ENCODE measurements at places on chromosomes 3 and 15.

DNA sequence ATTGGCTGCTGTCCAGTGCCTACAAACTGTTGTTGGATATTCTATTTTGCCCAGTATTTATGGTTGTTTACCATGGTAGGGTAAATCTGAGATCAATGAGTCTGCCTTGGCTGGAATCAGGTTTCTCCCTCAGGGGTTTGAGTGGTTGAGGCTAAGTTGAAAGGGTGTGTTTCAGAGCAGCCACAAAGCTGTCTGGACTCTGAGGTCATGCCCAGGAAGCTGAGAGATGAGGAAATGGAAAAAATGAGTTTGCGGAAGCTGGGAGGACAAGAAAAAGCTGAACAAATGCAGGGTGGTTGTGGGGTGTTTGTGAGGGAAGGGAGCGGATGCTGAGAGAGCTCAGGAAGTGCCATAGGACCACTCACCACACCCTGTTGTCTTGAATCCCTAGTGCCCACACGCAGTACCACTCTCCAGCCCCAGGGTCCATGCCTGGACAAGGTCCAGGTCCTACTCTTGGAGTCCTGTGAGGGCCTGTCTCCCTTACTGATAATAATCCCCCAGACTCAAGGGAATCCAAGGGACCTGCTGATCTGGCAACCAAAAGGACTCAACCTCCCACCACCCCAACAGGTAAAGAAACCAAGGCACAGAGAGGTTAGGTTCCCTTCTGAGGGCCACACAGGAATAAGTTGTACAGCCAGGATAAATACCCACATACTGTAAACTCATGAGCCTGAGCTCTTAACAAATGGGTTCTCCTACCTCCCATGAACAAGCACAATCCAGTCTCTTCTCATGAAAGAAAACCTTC, 81.6 kb downstream of the PPCDC start:
- no peak for DNase-seq

DNA sequence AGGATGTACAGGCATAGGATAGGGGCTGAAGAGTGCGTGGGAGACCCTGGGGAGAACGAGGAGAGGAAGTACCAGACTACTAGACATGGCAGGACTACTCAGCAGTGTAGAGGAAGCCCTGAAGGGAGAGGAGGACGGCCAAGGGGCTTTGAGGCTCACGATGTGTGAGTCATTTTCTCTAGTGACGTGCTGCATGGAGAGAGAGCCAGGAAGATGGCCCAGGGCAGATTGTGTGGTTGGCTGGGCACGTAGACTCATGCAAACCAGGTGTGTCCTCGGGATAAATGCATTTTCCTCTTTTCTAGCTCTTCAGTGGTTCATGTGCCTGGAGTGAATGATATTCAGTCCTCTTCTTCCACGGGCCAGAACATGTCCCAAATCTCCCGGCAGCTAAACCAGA, 115.0 kb upstream of the ABHD17C start:
- DNase-seq = no peak

DNA sequence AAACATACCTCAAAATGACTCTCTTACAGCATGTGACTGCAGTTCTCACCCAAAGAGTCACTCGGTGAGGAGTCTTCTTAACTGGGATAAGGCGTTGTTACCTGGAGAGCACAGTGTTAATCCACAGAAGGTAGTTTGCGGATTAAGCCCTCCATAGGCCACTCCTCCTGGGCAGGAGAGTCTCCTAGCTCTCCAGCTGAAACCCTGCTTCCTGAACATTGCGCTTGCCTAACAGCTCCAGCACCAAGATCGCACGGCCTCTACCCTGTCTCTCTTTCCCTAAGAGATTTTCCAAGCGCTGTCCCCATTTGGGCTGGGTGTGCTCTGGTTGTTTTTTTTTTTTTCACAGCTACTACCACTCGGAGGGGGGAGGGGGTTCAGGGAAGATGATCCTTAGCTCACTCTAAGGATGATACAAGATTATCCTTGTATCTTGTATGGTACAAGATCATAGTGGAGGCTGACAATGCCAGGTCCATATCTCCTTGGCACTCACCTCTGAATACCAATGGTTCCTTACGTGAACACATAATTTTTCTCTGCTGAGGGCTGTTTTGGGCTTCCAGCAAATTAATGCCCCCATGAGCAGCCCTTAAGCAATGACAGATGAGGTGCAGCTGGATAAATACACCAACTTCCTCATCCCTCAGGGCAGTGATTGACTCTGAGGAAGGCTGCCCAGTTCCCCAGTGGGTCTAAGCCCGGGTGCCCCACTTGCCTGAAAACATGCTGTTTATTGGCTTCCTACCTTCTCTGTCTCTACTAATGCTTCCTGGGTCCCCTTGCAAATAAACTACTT, 185.2 kb upstream of the TSC22D2 start:
- peak; percentile 54 for DNase-seq

DNA sequence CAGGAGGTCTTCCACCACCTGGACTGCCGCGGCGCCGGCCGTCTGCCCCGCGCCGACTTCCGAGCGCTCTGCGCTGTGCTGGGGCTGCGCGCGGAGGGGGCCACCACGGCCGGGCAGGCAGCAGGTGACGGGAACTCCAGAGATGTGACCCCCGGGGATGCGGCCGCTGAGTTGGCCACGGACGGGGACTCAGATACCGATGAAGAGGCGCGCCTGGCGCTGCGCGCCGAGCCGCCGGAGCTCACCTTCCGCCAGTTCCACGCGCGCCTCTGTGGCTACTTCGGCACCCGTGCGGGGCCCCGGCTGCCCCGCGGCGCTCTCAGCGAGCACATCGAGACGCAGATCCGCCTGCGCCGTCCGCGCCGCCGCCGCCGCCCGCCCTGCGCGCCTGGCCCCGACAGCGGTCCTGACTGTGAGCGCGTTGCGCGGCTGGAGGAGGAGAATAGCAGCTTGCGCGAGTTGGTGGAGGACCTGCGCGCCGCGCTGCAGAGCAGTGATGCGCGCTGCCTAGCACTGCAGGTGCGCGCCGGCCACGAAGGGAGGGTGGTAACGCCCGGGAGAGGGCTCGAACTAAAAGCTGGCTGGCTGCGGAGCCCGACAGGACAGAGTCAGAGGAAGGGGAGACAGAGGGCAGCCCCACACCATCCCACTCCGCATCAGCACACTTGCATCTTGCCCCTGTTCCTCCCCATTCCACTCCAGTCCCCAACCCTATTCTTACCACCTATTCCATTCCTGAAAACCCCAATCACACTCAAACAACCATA, 885 bp downstream of the EFCC1 start:
- no peak for DNase-seq

- DNase-seq = no peak
Measured at GRCh38 chr3:69079269-69080159, 651 bp downstream of the UBA3 start.

GRCh38 chr15:90560229-90560776, 30.6 kb downstream of the CRTC3 start:
- DNase-seq = no peak

- no peak for DNase-seq
Measured at GRCh38 chr15:73926219-73927002, at the start of gene LOXL1. LOXL1 (plus strand) TSS chr15:73926462; CDS start chr15:73926784, 322 bp downstream.

GRCh38 chr15:59367022-59367451, 5.6 kb downstream of the MYO1E start:
- DNase-seq = no peak

DNA sequence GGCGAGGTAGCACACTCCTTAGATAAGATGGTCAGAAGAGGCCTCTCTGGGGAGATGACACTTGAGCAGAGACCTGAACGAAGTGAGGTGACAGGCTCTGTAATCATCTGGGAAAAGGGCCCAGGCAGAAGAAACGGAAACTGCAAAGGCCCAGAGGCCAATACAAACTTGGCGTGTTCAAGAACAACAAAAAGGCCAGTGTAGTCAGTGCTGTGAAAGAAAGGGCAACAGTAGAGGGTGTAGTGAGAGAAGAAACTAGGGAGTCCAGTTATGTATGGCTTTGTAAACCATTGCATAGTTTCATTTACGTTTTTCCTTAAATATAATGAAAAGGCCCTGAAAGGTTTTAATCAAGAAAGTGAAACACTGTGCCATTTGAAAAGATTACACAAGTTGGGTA, 31.8 kb downstream of the PLD1 start:
- no peak for DNase-seq

GRCh38 chr15:65466901-65467300, 44.2 kb upstream of the IGDCC4 start:
- DNase-seq = no peak

GRCh38 chr3:119841808-119842471, 60.0 kb downstream of the NR1I2 start:
- DNase-seq = no peak

DNA sequence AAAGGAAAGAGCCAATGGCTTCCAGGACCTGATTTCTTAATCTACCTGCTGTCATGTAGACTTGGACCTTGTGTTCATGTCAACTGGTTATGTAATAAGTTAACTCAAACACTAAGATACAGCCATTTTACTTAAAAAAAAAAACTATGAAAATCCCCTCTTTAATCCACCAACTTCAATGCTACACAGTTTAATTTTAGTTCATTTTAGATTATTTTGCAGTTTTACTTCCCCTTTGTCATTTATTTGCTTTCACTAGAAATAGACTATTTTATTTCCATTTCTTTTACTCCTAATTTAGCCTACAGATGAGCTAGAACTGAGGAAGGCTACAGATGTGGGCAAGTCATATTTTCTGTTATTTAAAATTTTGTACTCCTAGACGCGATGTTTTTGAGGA, 10.7 kb upstream of the DNAJC13 start:
- no peak for DNase-seq

DNA sequence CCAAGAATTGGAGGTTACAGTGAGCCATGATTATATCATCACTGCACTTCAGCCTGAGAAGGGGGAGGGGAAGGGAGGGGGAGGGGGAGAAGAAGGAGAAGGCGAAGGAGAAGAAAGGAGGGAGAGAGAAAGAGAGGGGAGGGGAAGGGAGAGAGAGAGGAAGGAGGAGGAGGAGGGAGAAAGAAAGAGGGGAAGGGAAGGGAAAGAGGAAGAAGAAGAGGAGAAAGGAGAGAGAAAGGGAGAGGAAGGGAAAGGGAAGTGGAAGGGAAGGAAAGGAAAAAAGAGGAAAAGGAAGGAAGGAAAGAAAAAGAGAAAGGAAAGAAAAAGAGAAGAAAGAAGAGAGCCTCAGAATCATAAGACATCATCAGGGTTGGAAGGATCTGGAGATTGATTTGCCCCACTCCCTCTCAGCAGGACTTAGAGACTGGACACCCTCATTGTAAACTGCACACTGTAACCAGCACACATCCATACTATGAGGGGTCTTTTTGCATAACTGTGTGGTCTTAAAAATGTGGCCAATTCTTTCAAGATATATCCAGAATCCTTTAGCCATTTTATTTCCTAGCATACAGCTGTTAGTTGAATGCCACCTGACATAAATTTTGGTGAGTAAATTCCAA, 130.9 kb downstream of the CMSS1 start:
- no peak for DNase-seq

GRCh38 chr15:31489801-31490646, 163.4 kb downstream of the KLF13 start:
- no peak for DNase-seq

DNA sequence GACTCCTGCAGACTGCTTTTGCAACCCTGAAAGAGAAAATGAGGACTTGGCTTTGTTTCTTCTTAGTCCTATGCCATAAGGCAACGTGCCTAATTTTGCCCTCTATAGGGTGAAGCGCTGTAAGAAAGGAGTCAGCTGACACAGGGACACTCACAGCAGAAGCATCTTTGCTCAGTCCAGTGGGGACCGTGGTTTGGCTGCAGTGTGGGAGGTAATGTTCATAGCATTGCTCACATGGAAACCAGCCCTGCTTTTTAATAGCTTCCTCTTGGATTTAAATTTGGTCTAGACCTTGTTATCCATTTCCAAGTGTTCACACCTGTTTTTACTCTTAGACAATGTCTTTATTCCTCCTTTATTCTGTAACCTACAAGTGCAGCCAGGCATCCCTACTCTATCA, 1032.1 kb downstream of the NTRK3 start:
- DNase-seq = no peak

DNA sequence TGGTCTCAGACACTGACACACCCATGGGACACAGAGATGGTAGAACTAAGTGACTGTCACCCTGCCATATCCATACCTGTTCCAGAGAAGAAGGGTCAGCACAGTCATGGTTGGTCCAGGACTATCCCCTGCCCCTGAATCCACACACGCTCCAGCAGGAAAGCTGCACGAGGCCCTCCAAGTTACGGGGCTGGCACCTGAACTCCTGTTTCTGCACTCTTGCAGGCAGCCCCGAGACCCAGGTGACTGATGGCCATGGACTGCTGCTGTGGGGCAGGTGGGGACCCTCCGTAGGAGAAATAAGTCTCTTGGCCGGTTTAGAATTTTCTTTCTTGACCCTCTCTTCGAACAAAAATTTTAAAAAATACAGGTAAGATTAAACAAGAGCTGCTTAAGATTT, 30.6 kb downstream of the CHDH start:
- no peak for DNase-seq

- DNase-seq = no peak
Measured at GRCh38 chr3:45425237-45425933, 37.0 kb downstream of the LARS2 start.

DNA sequence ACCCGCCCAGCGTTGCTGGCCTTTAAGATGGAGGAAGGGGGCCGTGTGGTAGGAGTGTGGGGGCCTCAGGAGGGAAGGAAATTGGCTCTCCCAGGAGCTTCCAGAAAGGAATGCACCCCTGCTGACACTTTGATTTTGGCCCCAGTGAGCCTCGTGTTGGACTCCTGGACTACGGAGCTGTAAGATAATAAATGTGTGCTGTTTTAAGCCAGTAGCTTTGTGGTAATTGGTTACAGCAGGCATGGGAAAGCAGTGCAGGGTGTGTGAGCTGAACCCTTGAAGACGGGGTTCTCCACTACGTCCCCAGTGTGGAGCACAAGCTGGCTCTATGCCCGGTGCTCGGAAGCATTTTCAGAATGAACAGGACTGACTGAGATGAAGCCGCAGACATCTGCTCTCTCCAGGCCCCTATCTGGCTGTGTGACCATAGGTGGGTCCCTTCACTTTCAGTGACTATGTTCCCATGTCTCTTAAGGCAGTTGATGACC, 22.9 kb upstream of the CGNL1 start:
- DNase-seq = no peak

- no peak for DNase-seq
Measured at GRCh38 chr3:18355832-18356231, 69.3 kb downstream of the SATB1 start.

DNA sequence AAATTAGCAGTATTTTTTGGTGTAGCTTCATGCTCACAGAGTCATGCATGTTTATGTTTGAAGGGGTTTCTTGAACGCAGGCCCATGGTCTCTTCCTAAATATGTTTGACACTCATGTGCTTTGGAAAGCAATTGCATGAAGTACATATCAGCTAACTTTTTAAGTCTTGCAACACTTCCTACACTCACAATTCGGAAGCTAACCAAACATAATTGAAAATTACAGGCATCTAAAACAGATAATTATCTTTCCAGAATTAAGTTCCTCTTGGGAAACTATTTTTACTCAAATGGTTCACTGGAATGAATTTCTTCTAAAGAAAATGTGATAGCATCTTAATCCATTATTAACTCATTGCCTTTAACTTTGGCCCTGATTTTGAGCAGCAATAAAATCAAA, 438.9 kb downstream of the RAP2B start:
- DNase-seq = no peak

DNA sequence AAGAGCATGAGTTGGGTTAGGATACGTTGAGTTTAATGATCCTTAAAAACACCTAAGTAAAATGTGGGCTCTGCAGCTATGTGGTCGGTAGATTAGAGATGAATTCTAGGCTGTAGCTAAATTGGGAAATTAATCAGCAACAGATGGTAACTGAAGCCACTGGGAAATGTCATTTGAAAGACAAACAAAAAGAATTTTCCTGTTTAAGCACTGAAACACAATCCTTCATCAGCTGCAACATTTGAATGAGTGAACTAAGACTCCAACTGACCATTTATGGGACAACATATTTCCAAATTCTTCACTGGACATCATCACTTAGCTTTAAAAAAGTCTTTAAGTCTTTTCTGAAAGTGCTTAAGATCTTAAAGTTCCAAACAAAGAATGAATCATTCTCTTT, 226.9 kb downstream of the ZNF385D start:
- no peak for DNase-seq

Data from NCI-H2081 treated with DMSO at 0.1 percent for 48 hours (cell line).